ENCODE measurements at places on chromosomes 7 and 10.

DNA sequence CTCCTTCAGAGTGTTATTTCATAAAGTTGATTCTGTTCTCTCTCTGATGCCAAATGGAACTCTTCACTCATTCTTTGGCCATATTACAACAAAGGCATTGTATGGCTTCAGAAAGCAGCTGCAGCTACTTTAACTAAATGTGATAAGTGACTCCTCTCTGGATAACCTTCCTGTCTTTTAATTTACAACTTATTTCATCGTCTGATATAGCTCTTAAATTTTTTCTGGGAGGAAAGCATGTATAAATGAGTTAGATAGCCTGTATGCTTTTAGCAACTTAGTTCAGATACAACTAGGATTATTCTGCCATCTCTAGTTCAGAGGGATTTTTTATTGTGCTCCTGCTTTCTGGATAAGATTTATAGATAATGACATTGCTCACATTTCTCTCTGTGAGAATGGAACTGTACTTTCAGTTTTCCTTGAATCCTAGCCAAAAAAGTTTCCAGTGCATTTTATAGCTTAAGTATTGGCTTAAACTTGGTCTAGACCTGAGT, 57.5 kb downstream of the KLHDC10 start:
- DNase-seq, result no peak

DNA sequence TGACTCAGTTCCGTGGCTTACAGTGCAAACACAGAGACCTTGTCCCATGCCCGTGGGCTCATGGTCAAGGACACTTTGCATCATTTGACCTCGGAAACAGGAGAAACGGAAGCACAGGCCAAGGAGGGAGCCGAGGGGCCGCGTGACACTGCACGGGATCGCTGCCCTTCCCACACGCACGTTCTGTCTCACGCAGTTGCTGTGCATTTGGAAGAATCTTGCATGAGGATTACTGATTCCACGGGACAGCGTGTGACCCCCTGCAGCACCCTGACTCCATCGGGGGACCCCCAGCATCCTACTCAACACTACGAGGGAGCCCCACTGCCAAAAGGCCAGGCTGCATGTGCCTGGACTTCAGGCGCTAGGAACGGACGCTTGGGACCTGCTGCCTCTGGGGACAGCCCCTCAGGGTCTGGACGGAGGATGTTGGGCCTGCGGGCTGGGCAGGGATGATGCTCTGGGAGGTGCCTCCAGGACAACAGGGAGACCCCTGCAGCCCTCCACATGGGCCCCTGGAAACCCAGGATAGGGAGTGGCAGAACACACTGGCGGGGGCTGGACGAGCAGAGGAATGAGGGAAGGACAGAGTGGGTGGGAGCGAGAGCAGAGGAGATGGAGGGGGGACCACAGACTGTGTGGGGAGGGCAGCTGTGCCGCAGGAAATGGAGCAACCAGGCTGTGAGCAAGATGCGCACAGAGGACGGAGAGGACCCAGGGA, 222.2 kb downstream of the DNAJB6 start:
- DNase-seq, result no peak

- DNase-seq, result no peak
Observed at GRCh38 chr10:110865186-110865808, 6.4 kb upstream of the PDCD4 start.

DNA sequence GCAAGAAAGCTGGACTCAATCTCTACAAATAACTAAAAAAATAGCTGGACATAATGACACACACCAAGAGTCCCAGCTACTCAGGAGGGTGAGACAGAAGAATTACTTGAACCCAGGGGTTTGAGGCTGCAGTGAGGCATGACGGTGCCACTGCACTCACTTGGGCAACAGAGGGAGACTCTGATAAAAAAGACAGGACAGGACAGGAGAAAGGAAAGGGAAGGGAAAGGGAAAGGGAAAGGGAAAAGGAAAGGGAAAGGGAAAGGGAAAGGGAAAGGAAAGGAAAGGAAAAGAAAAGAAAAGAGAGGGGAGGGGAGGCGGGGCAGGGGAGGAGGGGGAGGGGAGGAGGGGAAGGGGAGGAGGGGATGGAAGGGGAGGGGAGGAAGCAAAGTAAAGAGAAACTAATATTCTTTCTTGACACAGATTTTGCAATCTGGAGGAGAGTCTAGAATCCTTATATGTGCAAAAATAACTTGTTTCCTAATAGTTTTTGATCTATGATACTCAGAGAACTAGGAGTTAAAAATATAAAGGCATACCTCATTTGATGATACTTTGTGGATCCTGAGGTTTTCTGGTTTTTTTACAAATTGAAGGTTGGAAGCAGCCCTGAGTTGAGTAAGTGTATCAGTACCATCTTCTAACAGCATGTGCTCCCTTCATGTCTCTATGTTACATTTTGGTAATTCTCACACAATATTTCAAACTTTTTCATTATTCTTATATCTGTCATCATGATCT, 8.0 kb downstream of the SAR1A start:
- no peak for DNase-seq

DNA sequence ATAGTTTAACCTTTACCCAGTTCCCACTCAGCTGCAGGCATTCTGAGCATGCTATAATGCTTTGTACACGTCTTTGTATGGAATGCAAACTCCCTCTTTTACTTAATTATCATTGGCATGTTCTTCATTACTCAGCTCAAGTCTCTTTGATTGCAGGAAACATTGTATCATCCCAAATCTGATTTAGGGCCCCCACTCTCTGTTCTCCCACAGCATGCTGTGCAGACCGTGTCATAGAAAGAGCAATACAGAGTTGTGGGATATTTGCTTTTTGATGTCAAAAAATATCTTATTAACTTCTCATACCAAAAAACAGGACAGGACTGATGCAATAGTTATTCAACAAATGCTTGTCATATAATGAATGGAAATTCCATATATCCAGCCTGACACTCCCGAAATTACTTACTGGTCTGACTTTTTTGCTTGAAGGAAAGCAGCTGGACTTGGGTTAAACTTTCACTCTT, 1081.5 kb upstream of the C7orf33 start:
- no peak for DNase-seq

DNA sequence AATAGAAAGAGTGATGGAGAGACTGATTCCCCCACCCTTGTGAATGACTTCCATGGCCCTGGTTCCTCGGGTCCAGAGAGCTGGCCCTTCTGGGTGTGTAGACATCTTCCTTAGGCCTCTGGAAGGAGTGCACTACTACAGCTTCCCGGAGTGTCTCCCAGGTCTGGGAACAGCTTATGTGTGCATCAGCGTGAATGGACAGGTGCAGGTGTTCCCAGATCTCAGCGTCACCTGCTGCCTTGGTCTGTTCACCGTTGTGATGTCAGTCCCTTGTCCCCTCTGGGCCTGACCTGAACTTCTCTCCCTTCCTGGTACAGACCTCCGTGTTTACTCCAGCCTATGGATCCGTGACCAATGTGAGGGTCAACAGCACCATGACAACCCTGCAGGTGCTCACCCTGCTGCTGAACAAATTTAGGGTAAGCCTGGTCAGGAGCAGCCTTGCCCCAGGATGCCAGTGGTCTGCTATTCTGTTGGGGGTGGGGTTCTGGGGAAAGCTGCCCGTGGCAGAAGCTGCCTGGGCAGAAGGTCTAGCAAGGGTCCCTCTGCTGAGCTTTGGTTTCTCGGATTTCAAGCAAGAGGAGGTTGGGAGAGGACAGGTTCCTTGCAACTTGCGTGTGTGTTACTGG, 10.5 kb upstream of the DEPP1 start:
- DNase-seq, result no peak

DNA sequence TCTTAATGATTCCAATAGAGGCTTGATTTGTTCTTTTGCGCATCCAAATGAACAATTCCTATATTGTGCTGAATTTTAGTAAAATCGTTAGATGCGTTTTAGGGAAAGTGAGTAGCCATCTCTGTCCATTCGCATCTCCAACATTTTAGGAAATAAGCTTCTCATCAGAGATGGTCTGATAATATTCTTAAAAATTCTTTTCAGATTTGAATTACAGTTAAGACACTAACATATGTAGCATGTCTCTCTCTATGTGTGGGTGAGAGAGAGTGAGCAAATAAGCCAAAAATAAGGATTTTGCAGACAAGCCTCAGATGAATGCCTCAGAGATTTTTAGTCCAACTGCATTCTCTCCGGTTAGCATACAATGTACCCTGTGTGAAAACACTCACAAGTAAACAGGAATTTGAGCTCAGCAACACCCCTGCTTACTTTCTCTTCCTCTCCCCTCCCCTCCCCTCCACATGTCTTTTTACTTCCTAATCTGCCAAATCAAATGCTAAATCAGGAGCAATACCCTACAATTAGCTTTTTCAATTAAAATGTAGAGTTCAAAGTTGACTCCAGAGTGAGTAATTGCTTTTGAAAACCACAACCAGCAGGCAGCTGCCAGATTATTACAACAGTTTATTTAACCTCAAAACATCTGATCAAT, 354.4 kb downstream of the CRPPA start:
- DNase-seq, result no peak

GRCh38 chr7:39044489-39044888, 66.8 kb downstream of the POU6F2 start:
- no peak for DNase-seq

DNA sequence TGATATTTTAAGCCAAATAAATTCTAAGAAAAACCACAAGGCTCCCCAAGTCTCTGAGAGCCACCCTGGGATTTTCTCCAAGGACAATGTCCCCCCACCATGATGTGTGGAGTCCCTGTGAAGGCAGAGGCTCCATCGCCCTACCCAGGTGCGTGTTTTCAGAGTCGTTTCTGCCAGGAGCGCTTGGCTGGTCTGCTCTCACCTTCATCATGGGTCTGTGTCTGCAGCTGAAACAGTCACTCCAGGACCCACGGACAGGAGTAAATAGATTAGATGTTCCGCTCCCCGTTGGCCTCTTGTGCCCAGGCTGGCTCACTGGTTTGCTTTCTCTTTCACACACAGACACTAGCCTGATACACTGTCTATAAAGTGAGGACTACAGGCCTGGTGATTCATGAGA, 217.5 kb downstream of the SFMBT2 start:
- no peak for DNase-seq

- no peak for DNase-seq
Observed at GRCh38 chr7:112334366-112334765, 115.9 kb upstream of the IFRD1 start.

Data from uterus (tissue), 4 donors.